ENCODE measurements at places on chromosomes 5 and 9.

DNA sequence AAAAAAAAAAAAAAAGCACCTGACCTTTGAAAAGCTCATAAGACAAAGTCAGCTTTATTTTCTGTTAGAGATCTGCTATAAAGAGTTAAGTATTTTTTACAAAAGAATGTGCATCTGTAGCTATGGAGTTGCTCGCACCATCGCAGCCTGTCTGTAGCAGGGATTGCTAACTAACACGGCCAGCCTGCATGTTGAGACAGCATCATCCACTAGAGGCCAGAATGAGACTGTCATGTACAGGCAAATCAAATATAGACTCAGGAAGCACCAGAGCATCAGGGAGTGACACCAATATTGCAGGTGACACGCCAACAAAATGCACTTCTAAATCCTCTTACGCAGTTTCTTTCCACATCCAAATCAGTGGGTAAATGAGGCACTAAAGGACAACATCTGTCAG, 136.3 kb upstream of the RASEF start:
- DNase-seq: peak; percentile 5

DNA sequence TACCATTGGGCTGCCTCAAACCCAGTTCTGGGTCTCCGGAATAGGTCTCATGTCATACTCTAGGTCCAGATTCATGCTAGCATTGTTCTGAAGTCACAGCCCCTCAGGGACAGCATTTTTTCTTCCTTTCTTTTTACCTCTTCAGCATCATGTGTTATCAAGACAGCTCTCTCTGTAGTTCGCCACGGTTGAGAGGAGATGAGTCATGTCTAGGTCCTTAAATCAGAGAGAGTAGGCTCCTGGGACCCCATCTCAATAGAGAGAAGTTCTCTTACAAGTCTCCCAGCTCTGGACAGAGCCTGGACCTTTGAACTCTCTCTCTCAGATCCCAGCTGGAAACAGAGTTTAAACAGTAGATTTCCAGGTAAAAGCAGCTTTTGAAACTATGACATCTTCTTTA, 332.4 kb upstream of the CD180 start:
- DNase-seq: no peak

DNA sequence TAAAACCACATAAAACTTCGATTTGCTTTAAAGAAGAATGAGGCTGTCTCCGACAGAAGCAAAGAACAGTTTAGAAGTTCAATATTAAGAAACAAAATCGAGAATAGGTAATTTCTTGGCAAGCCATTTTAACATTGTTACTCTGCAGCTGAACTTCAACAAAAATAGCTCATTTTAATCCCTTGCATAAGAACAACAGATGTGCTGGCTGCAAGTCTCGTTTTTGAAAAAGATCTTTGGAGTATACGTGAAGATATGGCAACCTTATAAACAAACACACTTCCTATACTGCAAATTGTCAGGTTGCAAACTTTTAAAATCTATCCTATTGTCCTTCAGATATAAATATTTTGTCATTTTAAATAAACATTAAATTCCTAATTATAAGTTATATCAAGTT, 71.5 kb downstream of the FBN2 start:
- DNase-seq: no peak

DNA sequence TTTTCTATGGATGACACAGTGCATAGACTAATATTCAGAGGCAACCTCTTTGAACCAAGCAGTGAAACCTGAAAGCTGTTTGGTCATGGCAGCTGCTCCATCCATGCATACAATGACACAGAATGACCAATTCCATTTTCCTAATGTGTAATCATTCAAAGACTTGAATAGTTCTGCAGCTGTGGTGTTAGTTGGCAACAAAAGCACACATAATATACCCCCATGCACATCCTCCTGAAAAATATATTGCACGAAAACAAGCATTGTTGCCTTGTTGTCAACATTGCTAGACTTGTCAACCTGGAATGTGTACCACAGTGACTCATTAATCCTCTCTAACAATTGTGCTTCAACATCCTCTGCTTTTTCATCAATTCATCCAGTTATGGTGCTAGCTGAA, 71.0 kb upstream of the SEMA6A start:
- no peak for DNase-seq

- DNase-seq: no peak
These were observed 287.8 kb downstream of the MTRR start for GRCh38 chr5:8156706-8157105.

DNA sequence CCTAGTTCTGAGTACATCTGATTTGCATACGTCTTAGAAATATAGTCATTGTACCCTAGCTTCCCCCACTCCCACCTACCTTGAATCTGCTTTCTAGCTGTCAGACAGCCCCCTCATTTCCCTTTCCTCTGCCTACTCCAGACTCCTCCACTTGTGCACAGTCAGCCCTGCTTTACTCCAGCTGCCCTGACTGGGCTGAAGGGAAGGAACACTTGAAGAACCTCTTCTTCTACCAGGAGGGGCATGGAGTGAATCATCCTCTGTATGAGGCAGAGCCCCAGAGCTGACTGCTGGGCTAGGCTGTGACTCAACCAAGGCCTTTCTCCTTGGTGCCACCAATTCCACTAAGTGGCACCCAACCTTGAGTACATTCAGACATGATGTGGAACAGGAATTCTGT, 18.1 kb upstream of the ZFR start:
- DNase-seq: peak; percentile 66

DNA sequence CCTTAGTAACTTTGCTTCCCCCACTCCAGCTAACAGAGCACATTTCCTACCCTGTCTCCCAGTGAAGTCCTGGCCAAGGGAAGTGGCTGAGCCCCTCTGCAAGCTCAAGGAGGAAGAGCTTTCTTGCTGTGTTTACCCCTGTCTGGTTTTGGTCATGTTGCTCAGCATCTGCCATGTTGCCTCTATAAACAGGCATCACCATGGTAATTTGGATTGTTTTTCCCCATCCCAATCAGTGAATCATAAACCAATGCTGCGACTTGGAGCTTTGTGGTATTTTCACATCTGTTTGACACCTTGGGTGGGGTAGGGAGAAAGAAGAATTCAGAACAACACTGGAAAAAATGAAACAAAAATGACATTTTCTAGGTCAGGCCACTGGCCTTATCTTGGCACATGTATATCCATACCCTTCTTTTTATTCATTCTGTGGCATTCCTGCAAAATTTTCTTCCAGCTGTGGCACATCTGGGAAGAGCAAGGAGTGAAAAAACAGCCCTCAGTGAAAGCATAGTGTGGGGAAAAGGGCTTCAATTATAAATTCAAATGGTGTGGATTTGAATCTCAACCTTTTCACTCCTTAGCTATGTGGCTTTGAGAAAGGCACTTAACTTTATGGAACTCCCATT, 42.5 kb downstream of the SLIT3 start:
- no peak for DNase-seq

Data from inflammatory macrophage treated with lipopolysaccharide for 1 hour (primary cell).